ENCODE measurements at places on chromosomes 7 and 10. TPM values are rescaled to one million over a fixed set of nuclear protein-coding genes. Genes with fewer than 3 reads are reported as not detected.

Gene RSBN1L
- 47.0 TPM for total RNA-seq

Gene TMEM139
- not detected for total RNA-seq

Gene FAM171A1
- not detected for total RNA-seq

Gene GIMAP2
- total RNA-seq: 18.1 TPM

Gene CASP2
- 66.5 TPM for total RNA-seq

Gene VPS50
- 54.1 TPM for total RNA-seq

Gene SORBS1
- 1.5 TPM for total RNA-seq

Gene HOXA2
- total RNA-seq: not detected

Gene ELMO1
- 177 TPM for total RNA-seq

Gene PDSS1
- 4.3 TPM for total RNA-seq

Gene GNAI1
- 0.49 TPM for total RNA-seq

Gene EGR2
- 6.6 TPM for total RNA-seq

Gene STEAP4
- not detected for total RNA-seq

Gene PRLHR
- total RNA-seq: not detected

Gene RBP3
- not detected for total RNA-seq

Gene PRSS2
- not detected for total RNA-seq

Gene PON1
- not detected for total RNA-seq

Gene ATOH7
- total RNA-seq: not detected

Gene C10orf143
- total RNA-seq: 9.1 TPM

Gene SLC35B4
- total RNA-seq: 8.0 TPM
